ENCODE measurements at places on chromosomes 5 and 9. TPM values are rescaled to one million over a fixed set of nuclear protein-coding genes. Genes with fewer than 3 reads are reported as not detected.
A peak's percentile ranks its signal among the peaks of the same experiment; 100 is the strongest.

- DNase-seq = no peak
Observed at GRCh38 chr9:11269036-11269435, 656.2 kb upstream of the PTPRD start.

DNA sequence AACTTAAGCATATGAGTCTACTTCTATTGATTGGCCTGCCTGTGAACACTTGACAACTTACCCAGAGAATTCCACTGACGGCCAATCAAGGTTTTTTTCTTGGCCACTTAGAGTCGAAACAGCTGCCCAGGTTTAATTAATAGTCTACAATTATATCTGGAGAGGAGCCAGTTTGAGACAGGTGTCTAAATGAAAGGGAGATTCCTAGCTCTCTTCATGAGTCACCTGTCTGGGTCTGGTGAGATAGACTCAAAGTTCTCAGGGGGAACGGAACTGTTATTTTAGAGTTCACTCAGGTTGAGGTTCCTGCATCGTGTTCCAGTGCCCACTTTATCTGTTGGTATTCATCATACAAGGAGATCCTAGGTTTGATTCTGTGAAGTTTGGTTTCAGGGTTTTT lies 111.0 kb downstream of the CD180 start:
- no peak for DNase-seq

DNA sequence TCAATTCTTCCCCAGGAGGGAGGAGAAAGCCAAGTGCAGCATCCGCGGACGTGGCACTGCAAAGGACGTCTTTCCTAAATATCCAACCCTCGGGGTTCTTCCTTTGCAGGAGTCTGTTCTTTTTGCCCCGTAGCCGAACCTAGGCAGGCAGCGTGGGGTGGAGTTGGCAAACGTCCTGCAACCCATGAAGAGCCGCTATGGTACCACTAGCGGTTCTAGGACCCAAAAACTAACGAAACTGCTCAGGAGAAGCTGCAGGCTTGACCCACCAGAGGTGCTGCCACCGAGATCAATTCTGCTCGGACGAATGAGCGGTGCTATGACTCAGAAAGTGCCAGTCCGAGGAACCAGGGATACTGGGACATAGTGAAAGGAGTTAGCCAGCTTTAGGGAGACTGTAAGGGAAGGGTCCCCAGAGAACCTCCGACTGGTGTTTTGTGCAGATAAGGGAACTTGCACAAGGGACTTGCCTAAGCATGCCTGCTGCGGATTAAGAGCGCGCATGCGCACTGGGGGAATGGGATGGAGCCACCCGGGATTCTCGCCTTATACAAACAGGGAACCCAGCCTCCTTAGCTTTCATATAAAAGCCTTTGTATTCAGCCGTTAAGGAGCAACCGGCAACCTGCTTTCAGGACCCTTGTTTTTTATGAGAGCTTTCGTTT lies 32.7 kb downstream of the ANXA2R start:
- DNase-seq = peak; percentile 80

DNA sequence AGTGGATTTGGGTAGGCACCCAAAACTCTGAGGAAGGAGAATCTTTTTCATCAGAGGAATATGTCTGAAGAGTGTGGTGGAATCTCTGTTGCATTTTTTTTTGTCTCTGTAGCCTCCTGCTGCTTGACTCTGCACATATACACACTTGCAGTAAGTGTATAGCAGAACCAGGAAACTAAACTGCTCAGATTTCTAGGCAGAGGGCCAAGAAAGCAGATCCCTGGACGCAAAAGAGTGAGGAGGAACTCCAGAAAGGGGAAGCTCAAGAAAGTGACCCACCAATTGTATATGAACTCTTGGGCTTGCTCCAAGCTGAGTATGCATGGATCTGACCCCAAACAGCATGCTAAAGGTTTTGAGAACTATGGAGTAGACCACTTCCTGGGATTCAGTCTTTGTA lies 181.8 kb downstream of the GADD45G start:
- no peak for DNase-seq

DNA sequence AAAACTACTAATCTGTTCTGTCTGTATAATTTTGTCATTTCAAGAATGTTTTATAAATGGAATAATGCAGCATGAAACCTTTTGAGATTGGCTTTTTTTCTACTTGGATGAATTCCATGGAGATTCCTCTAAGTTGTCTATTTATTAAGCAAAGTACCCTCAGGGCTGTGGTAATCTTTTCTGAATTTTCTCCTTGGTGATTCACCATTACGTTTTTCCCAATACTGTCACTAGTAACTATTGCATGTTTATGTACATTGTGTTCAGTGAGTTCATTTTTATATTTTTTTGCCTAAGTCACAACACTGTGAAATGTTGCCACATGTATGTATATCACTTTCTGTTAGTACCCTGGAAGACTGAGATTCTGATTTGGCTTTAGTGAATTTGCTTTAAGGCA lies 177.0 kb upstream of the GRIN3A start:
- DNase-seq = no peak

DNA sequence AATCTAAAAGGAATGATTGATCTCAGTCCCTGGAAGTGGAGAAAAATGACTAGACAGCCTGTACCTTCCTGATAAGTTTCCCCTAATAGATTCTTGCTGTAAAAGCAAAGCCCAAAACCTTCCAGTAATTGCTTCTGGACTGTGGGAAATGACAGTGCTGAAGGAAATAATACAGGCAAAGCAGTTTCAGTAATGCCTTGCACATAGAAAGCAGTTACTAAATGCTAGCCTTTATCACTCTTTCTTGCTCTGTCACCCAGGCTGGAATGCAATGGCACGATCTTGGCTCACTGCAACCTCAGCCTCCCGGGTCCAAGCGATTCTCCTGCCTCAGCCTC lies 50.3 kb downstream of the MAP1B start:
- no peak for DNase-seq

DNA sequence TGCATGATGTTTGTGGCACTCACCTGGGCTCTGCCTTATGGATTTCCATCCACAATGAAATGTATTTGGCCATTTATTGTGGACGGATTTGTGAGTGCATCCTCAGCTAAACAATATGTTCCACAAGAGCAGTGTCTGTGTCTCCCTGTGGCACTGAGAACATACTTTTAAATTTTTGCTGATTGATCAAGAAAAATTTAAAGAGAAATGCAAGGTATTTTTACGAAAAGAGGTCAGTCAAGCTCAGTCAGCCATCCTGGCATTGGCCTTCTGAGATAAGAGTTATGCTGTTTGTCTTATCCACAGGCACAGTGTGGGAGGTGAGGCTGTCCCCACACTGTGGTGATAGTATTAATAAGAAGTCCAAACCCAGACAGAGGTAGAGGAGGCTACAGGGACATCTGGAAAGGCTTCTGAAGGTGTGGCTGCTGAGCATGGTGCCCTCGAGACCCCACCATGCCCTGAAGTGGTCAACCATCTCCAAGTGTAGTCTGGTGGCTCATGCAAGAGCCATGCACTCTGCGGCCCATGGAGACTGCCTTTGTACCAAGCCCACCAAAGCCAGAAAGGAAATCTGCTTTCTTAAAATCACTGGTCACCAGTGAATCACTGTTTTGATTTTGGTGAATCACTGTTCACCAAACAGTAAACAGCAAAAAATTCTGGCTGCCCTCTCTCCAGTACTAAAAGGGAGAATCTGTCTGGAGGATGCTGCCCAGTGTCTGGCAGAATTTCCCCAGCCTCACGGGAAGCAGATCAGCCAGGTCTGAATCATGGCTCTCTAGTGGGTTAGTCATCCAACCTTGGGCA lies 28.8 kb downstream of the SPOCK1 start:
- DNase-seq = no peak

DNA sequence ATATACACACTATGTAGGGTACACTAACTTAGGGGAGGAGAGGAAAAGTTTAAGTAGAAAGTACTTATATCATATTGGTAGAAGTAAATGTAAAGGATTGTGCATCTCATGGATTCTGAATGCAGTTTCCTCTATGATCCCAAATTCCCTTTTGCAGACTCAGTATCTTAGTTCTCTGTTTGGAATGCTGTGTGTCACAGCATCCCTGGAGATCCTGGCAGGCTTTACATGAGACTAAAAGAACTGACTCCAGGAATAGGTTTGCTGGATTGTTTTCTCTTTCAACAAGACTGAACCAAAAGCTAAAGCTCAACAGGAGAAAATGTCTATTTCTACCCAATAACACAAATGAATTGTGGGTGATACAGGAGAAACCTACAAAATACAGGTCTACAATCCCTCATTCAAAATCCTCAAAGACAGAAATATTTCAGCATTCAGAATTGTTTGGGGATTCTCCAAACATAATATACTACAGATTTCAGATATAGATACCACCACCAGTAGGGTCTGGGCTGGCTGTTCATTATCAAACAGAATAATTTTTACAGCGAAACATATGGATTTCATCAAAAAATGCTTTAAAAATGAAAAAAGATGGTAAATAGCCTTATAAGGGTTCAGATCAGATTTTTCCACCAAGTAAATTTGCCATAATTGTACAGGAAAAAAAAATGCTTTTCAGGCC lies 324.7 kb upstream of the GRAMD2B start:
- DNase-seq = no peak

The ZDHHC11 gene
- 37.5 TPM for total RNA-seq

The DPP7 gene
- total RNA-seq = 38.9 TPM

Measured in WTC11 (cell line).